ENCODE measurements at places on chromosomes 1 and 21.

GRCh38 chr1:44999232-44999631 lies 11.9 kb downstream of the HECTD3 start:
- peak; percentile 45 for DNase-seq

- no peak for DNase-seq
These were observed 70.6 kb downstream of the GATAD2B start for GRCh38 chr1:153852170-153852569.

DNA sequence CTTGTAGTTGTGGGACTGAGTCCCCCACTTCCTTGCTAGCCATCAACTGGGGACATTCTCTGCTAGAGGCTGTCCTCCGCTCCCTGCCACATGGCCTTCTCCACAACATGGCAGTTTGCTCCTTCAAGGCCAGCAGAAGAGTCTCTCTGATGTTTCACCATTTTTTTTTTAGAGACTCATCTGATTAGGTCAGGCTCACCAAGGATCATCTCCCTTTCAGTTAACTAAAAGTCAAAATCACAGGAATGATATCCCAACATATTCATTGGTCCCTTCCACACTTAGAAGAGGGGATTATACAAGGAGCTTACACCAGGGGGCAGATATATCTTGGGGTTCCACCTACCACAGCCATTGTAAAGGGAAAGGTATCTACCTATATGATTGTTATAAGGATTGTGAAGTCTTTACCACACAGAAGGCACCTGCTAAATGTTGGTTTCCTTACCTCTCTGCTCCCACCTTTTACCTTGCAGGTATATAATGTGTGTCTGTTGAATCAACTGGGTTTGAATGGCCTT lies 23.3 kb downstream of the RIMKLA start:
- DNase-seq: no peak

- DNase-seq: no peak
These were observed 1293.9 kb downstream of the PLA2G4A start for GRCh38 chr1:188122646-188123045.

GRCh38 chr1:211653293-211653692 lies 22.1 kb downstream of the NEK2 start:
- no peak for DNase-seq

- no peak for DNase-seq
These were observed 1269.6 kb upstream of the ADGRL2 start for GRCh38 chr1:80531182-80531581.

DNA sequence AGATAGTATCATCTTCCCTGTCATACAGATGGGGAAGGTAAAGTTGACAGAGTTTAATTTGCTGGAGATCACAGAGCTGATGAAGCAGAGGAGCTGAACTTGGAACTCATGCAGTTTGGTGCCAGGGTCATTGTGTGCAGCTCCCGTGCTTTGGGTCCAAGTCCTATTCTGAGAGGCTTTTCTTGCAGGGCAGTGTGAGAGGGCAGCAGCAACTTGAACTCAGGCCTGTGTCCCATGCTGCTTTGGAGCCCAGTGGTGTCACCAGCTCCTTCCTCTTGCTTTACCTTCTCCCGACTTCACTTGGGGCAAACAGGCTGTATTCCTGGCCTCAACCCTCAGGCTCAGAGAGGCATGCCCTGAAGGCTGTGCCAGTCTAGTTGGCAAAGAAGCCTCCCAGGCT lies 24.7 kb downstream of the INAVA start:
- DNase-seq: no peak

DNA sequence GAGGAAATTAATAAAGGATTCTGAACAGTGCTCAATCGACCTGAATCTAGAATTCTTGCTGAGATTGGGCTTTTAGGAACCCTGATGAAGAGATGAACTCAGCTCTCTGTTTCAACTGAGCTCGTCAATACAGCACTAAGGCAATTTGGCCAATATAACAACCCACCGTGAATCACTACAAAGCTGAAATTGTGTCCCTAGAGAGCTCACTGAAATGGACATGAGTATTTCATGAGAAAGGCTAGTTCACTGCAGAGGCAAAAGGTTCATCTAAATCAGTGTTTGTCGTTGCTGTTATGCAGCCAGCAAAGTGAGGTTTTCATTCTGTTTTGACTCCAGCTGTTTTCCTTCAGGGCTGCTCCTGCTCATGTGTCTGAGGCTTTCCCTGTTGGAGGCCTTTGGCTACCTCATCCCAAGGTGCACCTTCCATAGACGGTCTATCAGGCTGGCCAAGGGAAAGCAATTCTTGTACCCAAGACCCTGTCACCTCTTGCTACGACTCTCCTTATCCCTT lies 83.5 kb downstream of the URB2 start:
- no peak for DNase-seq

- no peak for DNase-seq
These were observed at the start of gene NID1 for GRCh38 chr1:236064674-236065508. NID1 (minus strand) TSS chr1:236065090; CDS start chr1:236065079, 11 bp downstream.

DNA sequence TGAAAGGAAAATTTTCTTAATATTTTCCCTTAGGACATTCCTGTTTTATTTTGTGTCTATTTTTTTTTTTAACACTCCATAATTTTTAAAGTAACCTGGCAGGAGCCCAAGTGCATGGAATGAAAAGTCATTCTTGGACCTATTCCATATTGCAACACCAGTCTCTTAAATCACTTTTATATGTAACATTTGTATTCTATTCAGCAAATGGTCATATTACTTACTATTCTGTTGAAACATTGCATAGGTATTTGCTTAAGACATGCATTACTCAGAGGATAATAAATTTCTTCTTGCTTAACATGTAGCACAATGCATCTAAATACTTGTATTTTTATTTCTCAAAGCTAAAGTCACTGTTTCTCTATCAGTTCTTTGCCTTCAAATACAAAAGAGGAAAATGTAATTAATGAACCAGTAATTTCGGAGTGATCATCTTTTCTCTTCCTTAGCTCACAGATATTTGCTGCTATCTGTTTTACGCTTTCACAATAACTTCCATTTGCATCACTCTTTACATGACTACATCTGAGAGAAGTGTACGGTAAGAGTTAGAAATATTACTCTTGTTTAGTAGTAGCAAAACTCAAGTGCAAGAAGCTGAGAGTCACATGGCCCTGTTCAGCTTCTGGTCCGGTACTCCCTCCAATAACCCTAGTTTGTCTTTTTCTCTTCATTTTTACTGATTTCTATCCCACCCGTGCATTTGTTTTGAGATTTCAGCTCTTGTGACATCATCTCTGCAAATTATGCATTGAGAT lies 394.8 kb downstream of the USP25 start:
- DNase-seq: no peak

- no peak for DNase-seq
These were observed 395.2 kb upstream of the LYPLAL1 start for GRCh38 chr1:218778257-218779126.

DNA sequence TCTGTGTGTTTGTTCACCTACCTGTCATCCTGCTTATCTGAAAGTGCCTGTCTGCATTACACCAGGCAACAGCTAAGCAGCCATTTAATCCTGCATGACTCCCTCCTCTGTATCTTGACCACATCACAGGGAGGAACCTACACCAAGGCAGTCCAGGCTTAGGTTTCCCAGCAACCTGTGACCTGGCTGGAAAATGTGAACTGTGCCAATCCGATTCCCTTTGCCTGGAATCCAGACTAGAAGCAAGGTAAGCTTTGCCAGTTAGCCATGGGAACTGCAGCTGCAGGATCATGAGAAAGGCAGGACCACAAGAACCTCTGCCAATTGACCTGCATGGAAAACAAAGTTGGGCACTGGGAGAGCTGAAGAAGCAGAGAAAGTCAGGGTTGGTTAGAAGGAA lies 6.3 kb upstream of the ATP1B1 start:
- no peak for DNase-seq

DNA sequence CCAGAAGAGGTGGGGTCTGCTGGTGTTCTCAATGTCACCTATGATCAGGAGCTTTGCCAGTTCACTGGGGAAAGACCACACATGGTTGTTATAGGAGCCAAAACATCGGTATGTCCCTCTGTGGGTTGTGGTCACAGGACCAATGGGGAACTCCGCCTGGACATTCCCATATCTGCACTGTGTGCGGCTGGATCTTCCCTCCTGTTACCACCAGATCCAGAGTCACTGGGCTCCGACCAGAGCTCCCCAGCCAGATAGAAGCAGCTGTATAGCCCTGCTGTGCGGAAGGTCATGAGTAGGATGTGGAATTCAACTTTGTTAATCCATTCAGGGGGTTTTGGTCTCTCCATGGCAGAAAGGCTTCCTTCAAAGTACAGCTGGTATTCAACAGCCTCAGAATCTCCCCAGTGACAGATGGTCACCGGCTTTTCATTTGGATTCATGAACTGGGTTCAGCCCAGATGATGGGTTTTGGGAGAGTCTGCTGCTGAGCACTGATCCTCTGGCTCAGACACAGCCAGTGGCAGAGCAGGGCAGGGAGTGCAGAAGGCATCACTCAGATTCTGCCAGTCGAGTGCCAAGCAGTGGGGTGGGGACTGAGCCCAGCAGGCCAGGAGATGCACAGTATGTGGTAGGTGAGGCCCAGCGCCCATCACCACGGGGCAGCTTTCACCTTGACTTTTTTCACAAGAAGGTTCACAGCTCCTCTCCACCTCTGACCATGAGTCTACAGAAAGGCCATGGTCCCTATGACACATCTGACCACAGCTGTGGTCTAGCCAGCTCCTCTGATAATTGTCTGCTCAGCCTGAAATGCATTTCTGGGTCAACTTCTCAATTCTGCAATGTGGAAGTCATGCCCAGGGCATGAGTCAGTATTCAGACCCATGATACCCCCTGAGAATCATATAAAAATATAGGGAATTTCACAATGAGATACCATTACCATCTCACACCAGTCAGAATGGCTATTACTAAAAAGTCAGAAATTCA lies 2.9 kb upstream of the SHCBP1L start:
- peak; percentile 95 for DNase-seq

DNA sequence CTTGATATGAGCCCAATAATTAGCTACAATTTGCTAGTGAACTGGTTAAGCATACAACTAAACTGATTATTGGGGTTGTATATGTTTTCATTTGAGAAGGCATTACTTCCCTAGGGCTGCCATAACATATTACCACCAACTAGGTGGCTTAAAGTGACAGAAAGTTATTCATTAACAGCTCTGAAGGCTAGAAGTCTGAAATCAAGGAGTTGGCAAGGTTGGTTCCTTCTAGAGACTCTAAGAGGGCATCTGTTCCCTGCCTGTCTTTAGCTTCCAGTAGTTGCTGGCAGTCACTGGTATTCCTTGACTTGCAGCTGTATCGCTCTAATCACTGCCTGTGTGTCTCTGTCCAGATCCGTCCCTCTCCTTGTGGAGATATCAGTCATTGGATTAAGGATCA lies 86.3 kb downstream of the LHX9 start:
- no peak for DNase-seq

DNA sequence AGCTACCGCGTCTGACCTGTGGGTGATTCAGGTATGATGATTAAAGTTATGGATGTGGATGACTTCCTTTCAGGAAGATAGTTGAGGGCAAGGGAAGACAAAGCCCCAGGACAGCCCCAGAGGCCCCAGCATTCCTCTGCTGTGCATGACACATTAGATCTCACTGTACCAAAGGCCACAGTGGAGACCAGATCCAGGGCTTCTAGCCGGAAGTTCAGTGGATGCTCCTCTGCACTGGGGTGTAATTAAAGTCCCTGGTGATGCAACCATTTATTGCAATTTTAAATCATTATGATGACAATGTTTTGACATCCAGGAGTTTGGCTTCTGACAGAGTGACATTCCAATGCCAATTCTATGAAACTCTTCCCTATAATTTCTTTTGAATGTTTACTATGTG lies 5.0 kb downstream of the C4BPA start:
- DNase-seq: no peak

DNA sequence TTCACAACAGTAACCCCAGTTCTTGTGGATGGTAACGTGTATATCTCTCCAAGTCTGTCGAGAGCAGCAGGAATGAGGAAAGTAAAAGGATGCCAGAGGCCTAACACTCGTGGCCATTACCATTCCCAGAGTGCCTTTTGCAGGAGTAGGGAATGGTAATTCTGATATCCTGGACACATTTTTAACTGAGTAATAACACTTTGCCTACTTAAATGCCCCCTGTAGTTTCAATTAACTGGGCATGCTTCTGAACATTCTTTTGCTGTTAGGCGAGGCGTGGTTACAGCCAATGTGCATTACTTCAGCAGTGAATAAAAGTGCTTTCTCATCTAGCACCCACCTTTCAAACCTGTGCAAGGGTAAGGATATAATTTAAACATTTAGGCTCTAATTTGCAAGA lies 258.5 kb upstream of the ADGRL2 start:
- DNase-seq: no peak

DNA sequence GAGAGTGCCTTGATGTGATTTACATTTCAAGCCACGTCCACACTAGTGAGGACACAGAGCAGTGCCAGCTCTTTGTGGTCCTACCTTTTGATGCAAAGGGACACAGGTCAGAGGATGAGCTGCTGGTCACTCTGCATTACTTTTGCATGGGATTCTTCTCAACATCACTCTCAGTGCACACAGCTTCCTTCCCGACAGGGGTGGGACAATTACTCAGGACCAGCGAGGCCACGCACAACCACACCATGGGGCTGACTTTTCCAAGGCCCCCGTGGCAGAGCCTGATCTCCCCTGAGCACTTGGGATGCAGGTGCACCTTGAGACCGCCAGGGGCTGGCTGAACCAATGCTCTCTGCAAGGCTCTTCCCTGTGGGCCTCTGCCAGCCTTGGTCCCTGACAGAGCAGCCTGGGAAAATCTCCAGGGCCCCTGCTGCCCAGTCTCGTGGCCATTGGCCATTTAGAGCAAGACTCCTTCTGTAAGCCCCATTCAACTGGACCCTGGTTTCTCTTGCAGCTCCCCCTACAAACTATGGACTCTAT lies 13.2 kb upstream of the PRAMEF12 start:
- no peak for DNase-seq

DNA sequence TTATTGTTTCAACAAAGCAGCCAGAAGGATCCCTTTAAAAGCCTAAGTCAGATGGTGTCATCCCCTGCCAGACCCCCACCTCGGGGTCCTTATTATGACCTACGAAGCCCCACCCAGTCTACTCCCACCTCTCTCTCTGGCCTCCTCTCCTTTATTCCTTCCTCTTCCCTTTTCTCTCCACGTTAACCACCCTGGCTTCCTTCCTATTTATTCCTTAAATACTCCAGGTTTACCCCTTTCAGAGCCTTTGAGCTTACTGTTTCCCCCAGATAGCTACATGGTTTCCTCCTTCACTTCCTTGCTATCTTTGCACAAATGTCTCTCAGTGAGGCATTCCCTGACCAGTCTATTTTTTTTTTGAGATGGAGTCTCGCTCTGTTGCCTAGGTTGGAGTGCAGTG lies 12.0 kb upstream of the SLC9A1 start:
- no peak for DNase-seq

DNA sequence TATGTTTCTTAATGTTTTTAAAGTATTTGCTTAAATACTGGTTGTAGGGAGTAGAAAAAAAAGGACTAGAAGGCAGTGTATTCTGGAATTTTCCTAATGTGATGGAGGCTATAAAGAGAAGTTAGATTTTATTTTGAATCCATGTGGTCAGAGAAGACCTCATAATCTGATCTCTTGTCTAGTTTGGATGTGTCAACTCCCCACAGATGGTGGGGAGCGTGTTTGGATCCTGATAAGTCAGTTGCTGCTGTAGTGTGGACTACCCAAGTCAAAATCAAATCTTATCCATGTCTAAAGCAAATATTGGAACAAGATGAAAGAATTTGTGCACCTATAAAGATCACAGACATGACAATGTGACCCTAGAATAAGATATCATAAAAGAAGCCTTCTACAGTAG lies 918.0 kb downstream of the LTN1 start:
- DNase-seq: no peak

All from NCI-H524 treated with DMSO at 0.1 percent for 48 hours (cell line).